ENCODE measurements at places on chromosomes 1 and 21.

GRCh38 chr1:92563457-92564216, 76.9 kb upstream of the GFI1 start:
- no peak for DNase-seq

GRCh38 chr1:39525366-39526165, 34.1 kb downstream of the BMP8A start:
- DNase-seq, result no peak

DNA sequence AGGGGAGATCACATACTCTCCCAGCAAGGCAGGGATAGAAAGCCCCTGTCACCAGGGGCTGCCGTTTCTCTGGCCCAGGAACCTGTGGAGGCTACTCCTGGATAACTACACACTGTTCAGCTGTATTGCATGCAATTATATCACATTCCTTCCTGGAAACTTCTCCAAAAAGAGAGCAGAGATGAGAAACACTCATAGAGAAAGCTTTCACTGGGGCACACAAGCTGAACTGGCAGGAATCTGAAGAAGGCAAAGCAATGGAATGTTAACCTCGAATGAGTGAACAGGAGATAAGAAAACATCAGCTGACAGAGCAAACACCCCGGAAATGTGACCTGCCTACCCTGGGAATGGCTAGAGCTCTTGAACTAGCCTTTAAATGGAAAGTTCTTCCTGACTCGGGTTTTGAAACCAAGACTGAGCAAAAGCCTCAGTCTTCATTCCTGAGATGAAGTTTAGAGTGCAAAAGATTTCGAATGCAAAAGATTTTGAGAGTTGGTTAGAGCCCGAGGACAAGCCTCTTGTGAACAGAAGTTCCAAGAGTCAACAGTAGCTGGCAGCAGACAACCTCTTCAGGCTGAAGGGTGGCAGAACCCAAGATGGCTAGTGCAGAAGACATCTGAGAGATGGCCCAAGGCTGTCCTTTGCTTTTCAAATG, 32.3 kb downstream of the CCN1 start:
- DNase-seq, result peak; percentile 62

- DNase-seq, result no peak
Observed at GRCh38 chr1:43937179-43937865, 3.7 kb downstream of the ARTN start.

DNA sequence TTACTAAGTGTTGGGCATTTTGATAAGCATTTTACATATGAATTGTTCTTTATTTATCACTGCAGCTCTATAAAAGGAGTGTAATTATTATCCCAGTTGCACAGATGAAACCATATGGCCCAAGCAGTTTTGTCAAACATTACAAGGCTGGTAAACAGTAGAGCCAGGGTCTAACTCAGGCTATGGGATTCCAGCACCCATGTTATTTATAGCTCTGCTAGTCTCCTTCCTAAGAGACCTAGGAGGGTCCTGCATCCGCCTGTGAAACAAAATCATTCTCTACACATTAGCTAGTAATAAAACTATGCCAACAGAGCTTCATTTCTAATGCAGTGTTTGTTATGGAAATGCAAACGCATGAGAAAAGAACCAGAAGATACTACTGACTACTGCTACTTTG, 58.6 kb downstream of the IL23R start:
- DNase-seq, result no peak

- no peak for DNase-seq
Observed at GRCh38 chr1:95263450-95263849, 29.4 kb downstream of the RWDD3 start.

- DNase-seq, result no peak
Observed at GRCh38 chr21:45200581-45201296, 87.0 kb downstream of the POFUT2 start.

DNA sequence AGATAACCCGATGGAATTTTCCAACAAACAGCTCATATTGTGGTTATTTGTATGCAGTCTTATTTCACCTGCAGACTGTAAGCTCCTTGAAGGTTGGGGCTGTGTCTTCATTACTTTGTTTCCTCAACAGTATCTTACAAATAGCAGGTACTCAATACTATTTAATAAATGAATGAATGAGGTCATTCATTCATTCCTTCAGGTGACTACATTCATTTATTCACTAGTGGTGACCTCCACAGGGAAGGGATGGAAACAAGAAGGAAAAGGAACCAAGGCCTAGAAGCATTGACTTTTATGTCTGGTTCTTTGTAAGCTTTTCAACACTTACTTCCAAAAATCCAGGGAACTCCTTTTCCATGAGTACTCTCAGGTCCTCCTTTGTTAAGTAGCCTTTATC, 7.9 kb downstream of the S100A10 start:
- no peak for DNase-seq

DNA sequence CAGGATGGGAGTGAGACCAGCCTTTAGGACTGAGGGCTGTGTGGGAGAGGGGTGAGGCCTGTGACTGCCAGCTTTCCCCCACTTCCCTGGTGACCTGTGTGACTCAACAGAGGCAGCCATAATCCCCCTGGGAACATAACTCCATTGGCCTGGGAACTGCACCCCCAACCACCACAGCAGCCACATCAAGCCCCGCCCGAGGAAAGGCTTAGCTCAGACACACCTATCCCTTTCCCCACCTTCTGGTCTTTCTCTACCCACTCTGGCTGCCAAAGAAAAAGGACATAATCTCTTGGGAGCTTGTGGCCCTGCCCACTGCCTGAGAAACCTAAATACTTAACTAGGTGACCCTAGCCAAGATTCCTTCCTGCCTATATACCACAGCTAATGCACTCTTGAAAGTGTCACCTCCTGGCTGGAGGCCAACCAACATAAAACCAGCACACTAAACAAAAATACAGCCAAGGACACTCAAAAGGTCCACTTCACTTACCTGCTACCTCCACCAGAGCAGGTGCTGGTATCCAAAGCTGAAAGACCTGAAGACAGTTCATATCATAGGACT, 406.6 kb upstream of the CAMK1G start:
- no peak for DNase-seq

- DNase-seq, result no peak
Observed at GRCh38 chr1:189816558-189816957, 661.1 kb downstream of the BRINP3 start.
